ENCODE measurements at places on chromosomes 4 and X.

- DNase-seq: no peak
Measured at GRCh38 chrX:55056820-55057674, 17.8 kb upstream of the PAGE2B start.

GRCh38 chrX:107773906-107774435 is 1.6 kb downstream of the TSC22D3 start:
- DNase-seq: no peak

DNA sequence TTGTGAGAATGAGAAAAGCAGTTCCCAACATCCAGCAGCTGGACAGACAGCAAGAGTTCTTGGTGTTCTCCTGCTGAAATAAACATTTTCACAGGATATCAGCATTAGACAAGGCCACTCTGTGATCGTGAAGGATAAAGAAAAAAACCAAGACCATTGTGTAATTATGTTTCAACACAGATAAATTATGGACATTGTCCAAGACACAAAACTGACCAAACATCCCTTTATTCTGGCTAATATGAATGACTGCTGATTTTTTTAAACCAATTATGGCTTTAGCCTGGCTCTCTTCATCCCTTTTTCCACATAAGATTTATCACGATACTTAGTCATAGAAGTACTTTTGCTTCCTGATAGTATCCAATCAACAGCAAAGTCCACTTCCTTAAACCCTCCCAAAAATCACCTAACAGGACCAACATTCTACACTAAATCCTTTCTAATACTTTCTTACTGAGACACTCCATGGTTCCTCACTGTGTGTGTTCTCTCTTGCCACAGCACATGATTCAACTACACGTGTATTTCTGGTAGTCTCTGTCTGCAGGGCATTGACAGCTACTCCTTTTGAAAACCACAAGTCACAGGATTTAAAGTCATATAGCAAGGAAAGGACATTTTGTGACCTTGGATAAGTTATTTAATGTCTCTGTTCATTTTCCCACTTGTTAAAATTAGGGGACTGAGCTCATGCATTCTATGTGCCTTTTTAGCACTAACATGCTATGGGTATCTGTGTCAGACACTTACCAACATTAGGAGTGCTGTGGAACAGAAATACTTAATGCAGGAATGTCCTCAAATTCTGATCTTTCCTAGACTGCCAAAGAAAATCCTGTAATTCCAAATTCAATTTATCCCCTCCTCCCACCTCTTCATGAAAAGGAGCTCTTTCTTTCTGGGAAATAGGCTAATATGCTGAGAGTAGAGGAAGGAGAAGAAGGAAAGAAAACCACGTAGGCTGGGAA is 137.2 kb upstream of the PGRMC2 start:
- DNase-seq: no peak

DNA sequence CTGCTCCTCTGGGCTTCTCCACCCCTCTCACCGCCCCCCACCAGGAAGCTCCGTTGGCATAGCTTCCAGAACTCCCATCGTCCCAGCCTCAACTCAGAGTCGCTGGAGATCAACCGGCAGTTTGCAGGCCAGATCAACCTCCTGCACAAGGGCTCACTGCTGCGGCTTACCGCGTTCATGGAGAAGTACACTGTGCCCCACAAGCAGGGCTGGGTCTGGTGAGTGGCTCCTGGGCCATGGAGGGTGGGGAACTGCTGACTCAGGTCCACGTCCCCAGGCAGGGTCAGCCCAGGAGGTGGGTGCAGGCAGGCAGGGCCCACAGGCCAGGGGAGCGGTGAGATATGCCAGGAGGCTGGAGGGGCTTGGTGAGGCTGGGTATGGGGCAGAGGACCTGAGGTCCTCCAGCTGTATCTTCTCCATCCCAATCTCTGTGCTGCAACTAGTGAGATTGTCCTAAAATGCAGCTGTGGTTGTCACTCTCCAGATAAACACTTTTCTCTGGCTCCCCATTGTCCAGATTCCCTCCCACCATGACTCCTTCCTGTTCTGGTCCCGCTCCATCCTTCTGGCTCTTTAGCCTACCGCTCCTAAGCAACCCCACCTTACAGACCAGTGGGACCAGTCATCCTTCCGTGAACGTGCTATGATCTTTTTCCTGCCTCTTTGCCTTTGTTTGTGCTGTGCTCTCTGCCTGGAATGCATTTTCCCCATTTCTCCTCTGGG is 71.9 kb downstream of the STARD8 start:
- no peak for DNase-seq

GRCh38 chr4:36189511-36190226 is 54.6 kb downstream of the ARAP2 start:
- no peak for DNase-seq

- DNase-seq: peak; percentile 18
Measured at GRCh38 chr4:7901311-7901885, 38.3 kb downstream of the AFAP1 start.

DNA sequence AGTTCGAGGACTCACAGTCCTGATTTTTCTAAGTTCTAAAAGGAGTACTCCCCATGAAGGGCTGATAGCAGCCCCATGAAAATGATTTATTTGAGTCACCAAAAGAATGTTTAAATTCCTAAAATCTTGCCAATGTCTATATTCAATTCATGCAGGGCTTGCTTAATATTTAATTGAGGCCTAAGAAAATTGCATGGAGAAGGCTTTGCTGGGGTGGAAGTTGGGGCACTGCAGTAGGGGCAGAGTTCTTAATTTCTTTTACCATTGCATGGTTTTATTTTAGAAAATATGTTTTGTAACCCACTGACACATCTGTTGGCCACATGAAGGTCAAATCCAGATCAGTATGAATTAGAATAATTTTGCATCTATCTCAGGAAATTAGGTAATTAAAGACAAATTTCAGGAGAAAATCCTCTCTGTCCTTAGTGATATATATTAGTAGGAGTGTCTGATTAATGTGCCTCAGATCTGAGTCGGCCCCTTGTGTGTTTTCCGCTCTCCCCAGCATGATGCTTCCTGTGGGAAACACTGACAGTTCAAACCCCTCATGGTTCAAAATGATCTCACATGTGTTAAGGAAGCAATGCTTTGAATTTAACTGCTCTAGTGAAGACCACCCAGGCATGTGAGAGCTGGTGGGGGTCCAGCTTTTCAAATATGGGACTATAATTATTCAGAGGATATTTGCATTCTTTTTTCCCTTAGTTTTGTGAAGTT is 54.0 kb upstream of the EGFL6 start:
- no peak for DNase-seq

DNA sequence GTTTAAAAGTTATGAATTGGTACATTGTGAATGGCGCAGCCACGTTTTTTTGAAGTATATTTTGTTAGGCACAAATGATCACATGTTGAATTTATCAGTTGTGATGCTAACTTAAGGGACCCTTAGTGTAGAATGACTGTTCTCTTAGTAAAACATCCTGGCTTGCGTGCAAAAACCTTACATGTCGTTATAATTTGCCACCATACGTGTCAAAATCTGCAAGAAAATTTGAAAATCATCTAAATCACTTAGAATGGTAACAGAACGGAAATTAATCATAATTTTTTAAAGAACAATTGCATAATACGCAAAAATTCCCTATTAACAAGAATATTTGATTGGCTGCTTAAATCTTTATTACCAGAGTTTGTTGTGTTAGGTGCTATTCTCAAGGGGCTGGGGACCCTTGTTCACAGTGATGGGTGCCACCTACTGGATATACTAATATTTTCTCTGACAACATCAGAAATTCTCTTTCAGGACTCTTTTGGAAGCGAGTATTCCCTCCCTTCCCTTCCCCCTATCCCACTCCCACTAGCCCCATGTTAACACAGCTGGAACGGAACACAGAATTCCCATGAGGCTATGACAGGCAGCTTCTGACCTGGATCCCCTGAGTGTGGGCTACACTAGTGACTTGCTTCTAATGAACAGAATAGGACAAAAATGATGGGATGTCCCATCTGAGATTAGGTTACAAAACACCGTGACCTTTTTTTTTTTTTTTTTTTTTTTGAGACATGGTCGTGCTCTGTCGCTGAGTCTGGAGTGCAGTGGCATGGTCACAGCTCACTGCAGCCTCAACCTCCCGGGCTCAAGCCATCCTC is 71.8 kb downstream of the SUPT20HL2 start:
- DNase-seq: no peak

GRCh38 chr4:122652379-122652778 is 31.5 kb upstream of the IL21 start:
- DNase-seq: no peak

GRCh38 chr4:86448871-86449270 is 89.0 kb upstream of the MAPK10 start:
- no peak for DNase-seq

GRCh38 chrX:103197721-103198306 is 17.1 kb upstream of the BEX4 start:
- DNase-seq: no peak

DNA sequence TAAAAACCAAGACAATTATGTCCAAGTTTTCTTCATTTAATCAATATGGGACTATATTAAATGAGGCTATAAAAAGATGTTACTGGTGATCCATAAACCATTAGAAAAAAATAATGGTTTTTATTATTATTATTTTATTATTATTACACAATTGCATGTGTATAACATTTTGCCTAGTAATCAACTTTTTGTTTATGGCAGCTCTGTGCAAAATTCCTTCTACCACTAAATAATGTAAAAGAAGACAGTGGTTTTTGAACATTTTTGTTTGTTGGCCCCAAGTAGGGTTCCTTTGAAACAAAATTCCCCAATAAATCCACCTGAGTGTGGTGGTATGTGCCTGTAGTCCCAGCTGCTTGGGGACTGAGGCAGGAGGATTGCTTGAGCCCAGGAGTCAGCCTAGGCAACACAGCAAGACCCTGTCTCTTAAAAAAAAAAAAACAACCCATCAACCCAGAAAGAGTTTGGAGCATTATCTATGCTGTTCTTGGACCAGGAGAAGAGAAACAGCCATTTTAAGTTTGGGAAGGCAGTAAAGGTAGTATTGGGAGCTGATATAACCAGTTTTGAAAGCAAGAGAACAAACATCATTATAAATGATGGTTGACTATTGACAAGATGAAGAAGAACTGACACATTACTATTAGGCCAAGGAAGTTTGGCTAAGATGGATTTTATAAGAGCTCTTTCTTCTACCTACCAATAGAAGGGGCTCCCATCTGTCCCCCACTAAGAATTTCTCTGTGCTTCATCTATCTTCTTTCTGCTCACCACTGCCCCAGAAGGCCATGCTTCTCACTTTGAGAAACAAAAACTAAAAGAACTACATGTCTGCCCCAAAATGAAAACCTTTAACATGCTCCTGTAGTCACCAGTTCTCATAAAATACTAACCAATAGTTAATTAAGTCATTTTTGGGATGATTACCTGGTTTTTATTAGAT is 2.2 kb downstream of the TMEM156 start:
- no peak for DNase-seq

- DNase-seq: no peak
Measured at GRCh38 chr4:5945936-5946335, 53.0 kb upstream of the CRMP1 start.

DNA sequence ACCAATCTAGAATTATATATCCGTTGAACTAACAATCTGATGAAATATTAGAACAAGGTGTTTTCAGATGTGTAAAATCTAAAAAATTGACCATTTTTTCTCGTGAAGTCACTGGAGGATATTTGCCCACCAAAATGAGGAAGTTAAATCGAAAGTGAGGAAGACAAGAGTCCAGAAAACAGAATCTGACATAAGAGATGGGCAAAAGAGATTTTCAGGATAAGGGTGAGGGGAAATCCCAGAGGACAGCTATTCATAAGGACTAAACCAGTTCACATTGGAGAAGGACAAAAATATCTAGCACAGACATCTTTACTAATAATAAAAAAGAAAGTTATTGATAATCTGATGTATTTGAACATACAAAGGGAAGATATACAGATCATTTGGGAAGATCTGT is 18.7 kb upstream of the ALG13 start:
- DNase-seq: no peak

- no peak for DNase-seq
Measured at GRCh38 chr4:184460499-184461285, 13.7 kb downstream of the IRF2 start.

DNA sequence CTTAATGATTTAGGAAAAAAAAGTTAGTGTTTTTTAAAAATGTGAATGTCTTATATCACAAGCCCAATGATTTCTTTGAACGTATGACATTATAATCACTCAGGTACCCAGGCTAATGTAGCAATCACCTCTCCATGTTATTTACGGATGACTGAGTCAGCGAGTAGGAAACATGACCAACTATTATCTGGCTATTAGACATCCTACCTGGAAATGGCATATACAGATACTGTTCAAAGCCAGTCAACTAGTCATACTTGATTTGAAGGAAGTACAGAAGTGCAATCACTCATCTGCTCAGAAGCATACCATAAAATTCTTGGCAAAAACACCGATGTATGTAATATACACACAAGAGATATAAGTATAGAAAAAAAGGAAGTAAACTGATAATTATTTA is 732.5 kb downstream of the ARAP2 start:
- DNase-seq: no peak

DNA sequence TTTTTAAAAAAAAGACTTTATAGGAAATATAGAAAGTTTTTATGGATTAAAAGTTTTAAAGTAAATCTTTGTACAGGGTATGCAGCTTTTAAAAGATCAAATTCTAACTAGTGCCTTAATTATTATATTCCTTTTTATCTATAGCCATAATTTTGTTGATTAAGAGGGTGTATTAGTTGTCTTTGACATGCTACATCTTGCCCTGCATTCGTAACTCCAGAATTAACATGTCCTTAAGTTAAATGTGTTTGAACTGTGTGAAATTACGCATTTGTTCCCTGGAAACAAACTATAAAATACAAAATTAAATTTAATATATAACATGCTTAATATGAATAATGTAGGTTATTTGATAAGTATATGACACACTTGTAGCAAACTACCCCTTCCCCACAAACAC is 66.3 kb downstream of the PTPN13 start:
- DNase-seq: no peak

- DNase-seq: no peak
Measured at GRCh38 chr4:141933978-141934377, 297.6 kb downstream of the IL15 start.

DNA sequence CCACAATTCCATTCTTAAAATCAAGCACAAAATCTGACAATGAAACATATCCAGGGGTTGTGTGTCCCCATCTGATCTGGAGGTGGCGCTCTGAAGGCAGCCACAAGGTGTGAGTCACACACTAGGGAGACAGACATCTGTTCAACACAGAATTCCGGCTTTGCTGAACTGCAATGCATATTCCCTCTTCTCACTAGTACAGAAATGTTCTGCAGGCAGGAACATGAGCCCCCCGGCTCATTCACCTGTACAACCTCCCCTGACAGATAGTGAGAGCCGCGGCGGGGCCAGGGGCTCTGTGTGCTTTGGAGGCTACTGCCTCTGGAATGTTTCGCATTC is 41.9 kb downstream of the WDR1 start:
- DNase-seq: no peak

DNA sequence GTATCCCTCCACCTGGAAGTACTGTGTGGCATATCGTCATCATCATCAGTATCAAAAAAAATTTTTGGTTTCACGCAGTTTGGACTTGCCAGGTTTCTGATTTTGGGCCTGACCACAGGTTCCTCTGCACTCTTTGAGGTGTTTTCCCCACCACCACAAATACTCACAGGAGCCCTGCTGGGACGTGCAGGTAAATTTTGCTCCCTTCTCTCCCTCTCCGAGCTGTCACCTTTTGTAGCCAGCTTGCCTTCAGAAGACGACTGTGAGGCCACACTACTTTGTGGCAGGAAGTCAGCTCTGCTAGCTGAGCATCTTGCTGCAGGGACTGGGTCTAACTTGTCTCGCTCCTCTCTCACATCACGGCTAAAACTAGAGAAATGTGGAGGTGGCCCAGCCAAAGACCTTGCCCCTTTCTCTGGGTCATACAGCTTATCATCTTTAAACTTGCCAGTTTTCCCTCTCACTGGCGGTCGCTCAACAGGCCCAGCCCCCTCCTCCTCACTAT is 2.8 kb downstream of the PJA1 start:
- no peak for DNase-seq

Measured in NCI-H187 treated with DMSO at 0.1 percent for 48 hours (cell line).